ENCODE measurements at places on chromosomes 2 and 18. TPM values are rescaled to one million over a fixed set of nuclear protein-coding genes. Genes with fewer than 3 reads are reported as not detected.

CERKL gene
- not detected for total RNA-seq

SULT1C2 gene
- 0.64 TPM for total RNA-seq

FANCL gene
- 12.8 TPM for total RNA-seq

ABCG8 gene
- total RNA-seq = not detected

C2orf66 gene
- 0.26 TPM for total RNA-seq

SCYGR8 gene
- total RNA-seq = not detected

SLC11A1 gene
- total RNA-seq = 122 TPM

SPATS2L gene
- total RNA-seq = 81.3 TPM

AMER3 gene
- total RNA-seq = not detected

SCN7A gene
- total RNA-seq = 0.42 TPM

LINC00305 gene
- total RNA-seq = not detected

CTNNA2 gene
- not detected for total RNA-seq

PHOSPHO2 gene
- total RNA-seq = 9.9 TPM

SERPINB10 gene
- total RNA-seq = not detected

LAMA1 gene
- 7.9 TPM for total RNA-seq

CTAGE1 gene
- not detected for total RNA-seq

MORN2 gene
- 15.2 TPM for total RNA-seq

SERPINB11 gene
- total RNA-seq = not detected

GDF7 gene
- 1.2 TPM for total RNA-seq

GPR155 gene
- total RNA-seq = 8.9 TPM

SLC23A3 gene
- total RNA-seq = 0.93 TPM

Measured in mesenteric fat pad (tissue), 1 donor.